ENCODE measurements at places on chromosomes 6 and 20.

DNA sequence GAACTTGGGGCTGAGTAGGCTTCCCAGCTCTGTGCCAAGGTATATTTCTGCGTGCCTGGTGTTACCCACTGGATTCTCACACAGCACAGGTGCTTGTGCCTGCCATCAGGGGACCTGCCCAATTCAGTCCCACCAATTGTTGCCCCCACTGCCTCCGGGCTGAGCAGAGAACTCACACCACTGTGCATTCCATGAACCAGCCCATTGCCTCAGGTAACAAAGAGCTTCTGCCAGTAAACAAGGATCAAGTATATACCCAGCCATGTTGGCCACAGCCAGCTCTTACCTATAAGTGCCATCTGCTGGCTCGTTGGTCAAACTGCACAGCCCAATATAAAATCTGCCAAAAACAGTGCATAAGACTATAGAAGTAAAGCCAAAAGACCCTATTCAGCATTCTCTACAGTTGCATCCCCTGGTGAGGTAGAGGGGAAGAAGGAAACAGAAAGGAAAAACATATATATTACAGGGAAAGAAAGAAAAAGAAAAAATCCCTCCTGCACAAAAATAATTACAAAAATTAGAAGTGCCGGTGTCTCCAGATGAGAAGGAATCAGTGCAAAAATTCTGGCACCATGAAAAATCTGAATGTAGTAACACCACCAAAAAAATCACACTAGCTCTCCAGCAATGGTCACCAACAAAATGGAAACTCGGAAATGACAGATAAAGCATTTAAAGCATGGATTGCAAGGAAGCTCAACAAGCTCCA is 241.4 kb downstream of the IBTK start:
- no peak for DNase-seq

GRCh38 chr6:38245295-38245694 is 394.4 kb downstream of the BTBD9 start:
- DNase-seq, result no peak

GRCh38 chr6:48144021-48144420 is 33.0 kb upstream of the PTCHD4 start:
- no peak for DNase-seq

GRCh38 chr6:166540631-166541331 is 45.7 kb downstream of the RAMACL start:
- DNase-seq, result no peak

- no peak for DNase-seq
These were observed 8.1 kb upstream of the METTL24 start for GRCh38 chr6:110366256-110366655.

DNA sequence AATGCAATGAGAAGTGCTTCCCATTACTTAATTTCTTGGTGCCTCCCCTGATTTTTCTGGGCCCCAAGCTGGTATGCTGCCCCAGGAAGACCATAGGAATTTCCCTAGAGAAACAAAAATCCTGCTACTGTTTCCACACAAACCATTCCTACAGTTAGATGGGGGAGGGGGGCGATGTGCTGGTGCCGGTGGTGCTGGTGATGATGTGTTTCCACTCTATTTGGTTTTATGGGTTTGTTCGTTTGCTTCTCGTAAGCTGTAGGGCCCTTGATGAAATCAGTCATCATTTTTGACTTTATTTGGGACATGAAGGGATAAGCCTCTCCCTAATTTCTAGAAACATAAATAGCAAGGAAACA is 105.1 kb downstream of the MKKS start:
- no peak for DNase-seq

- DNase-seq, result no peak
These were observed 325.9 kb downstream of the COL12A1 start for GRCh38 chr6:74879976-74880375.

DNA sequence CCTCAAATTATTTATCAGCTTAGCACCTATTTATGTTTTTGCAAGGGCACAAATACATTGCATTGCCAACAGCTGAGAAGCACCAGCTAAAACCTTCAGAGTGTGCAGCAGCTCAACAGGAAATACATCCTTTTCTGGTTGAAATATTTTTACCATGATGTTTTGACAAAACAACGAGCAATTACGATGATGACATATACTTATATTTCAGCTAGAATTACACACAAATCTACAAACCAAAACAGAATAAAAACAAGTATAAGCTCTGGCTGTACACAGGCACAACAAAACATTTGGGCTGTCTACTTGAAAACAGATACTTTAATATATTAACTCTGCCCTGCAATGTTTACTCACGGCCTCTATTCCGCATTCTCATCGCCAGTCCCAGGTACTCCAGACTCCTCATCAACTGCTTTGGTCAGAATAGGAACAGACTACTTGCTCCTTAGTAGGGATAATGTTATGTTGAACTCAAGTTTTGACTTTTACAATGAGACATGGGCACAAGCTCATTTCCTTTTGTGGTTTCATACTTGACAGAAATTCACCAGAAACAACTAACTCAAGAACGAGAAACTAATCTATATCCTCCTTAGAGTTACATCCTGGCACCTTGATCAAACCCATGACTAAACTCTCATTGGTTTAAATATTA is 377.6 kb downstream of the ESR1 start:
- DNase-seq, result no peak

DNA sequence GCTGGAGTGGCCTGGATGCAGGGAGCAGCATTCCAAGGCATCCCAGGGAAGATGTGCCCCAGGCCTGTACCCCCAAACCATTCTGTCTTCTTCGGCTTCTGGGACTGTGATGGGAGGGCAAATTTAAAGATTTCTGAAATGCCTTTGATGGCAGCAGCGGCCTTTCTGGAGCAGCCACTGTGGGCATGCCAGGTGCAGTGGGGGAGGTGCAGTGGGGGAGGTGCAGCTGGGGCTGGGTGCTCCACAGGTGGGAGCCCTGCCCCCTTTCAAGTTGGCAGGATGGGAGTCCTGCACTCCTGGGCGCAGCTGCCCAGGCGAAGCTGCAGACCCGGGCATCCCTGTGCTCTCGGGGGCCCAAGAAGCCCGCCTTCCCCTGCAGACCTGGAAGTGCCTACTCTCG is 293.5 kb upstream of the MOCS1 start:
- DNase-seq, result no peak

GRCh38 chr6:162591517-162591916 is 136.0 kb downstream of the PRKN start:
- no peak for DNase-seq

Data from cerebellar nuclear complex (tissue), 1 donor.